ENCODE measurements at places on chromosomes 7 and 10.
A peak's percentile ranks its signal among the peaks of the same experiment; 100 is the strongest.

- no peak for DNase-seq
Measured at GRCh38 chr7:152095771-152096170, 70.3 kb downstream of the GALNT11 start.

DNA sequence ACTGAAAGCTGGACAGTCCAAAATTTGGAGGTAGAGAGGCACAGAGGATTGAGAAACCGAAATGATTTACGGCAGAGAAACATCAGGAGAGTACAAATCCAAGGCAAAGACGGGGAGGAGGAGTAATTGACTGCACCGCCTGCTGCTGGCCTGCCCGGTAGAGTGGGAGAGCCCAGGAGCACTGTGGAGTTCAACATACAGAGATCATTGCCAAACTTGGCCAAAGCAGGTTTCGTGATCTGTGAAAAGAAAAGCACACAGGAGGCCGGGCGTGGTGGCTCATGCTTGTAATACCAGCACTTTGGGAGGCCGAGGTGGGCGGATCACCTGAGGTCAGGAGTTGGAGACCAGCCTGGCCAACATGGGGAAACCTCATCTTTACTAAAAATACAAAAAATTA is 306.0 kb upstream of the PFKP start:
- DNase-seq: no peak

DNA sequence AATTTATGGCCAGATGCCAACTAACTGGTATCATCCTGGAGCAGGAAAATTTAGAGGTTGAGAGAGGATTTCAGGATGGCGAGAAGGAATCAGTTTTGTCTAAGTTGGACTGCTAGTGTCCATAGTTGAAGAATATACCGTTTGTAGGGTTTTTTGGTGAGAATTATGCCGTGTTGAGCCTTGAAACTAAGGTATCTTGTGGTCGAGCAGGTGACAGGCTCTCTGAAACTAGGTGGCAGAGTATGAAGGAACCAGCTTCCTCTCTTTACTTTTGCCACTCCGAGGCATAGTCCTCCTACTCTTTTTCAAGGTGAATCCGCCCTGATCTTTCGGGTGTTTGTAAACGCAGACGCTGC is 9.7 kb downstream of the MDFIC start:
- DNase-seq: no peak

DNA sequence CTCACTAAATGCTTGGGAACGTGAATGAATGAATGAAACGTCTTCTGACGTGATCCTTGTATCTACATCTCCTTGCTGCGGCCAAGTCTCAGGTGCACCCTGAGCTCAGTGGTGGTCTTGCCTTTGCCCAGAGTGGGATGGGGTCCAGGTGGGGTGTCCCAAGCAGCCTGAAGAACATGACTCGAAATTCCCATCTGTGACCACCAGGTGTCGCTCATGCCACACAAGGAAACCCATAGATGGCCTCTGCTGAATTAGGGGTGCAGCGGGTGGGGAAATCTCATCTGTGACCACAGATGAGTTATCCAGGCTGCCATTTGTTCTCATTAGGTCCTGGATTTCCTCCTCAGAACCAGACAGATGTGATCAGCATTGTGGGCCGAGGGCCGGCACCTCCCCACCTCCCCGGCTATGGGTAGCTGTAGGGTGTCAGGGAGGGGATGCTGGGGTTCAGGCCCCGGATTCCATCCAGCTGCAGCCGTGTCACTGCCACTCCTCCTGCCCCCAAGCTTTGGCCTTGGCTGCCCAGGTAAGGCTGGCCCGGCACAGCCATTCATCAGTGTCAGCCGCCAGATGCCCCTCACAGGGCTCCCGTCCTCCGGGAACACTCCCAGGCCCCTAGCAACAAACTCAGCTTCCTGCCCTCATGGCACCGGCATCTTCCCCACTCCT is 21.0 kb upstream of the GNA12 start:
- no peak for DNase-seq

GRCh38 chr10:116667484-116667883 is 46.7 kb downstream of the PNLIPRP2 start:
- no peak for DNase-seq

- no peak for DNase-seq
Measured at GRCh38 chr7:16747102-16747501, 6.5 kb upstream of the TSPAN13 start.

- DNase-seq: no peak
Measured at GRCh38 chr10:70311698-70312097, 27.9 kb upstream of the NPFFR1 start.

GRCh38 chr10:86291616-86292340 is 74.8 kb downstream of the GRID1 start:
- no peak for DNase-seq

GRCh38 chr10:77274046-77274795 is 363.4 kb downstream of the KCNMA1 start:
- DNase-seq: peak; percentile 87

DNA sequence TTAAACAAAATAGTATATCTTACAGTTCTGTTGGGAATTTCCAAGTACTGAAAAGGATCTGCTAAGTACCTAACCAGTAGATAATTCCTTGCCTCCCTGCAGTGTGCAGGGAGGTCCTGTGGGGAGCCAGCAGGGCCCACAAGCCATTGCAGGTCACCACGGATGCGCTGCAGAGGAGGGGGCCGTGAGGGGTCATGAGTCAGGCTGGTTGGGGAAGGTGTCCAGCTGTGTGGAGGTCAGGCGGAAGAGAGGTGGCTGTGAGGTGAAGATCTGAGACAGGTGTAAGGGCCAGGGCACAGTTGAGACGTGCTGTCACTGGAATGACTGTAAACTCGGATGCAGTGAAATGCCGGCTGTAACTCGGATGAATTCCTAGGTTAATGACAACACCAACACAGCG is 80.6 kb downstream of the TRRAP start:
- DNase-seq: no peak

DNA sequence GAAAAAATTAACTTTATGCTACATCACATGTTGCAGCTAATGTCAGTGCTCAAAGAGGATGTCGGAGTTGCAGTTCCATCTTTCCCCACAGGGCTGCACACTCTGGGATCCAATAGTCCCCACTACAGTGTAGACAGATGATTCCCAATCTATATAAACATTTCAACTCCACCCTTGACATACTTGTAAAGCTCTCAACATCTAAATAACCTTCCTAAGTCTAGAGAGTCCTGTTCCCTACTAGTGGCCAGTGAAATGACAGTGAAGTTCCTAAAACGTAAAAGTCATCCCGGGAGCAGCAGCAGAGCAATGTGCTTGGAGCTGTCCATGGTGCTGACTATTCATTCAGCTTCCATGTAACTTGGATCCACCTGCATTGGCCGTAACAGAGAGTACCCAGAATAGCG is 145.1 kb downstream of the GRM8 start:
- DNase-seq: peak; percentile 9

- DNase-seq: no peak
Measured at GRCh38 chr10:62231805-62232204, 36.8 kb downstream of the RTKN2 start.

DNA sequence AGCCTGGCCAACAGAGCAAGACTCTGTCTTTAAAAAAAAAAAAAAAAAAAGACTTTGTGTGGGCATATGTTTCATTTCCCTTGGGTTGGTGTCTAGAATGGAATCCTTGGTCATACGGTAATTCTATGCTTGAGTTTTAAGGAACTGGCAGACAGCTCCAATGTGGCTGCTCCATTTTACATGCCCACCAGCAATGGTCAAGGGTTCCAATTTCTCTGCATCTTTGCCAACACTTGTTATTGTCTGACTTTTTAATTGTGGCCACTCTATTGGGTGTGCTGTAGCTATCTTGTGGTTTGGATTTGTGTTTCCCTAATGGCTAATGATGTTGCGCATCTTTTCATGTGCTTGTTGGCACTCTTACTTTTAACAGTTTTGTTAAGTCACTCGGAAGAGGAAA is 57.6 kb downstream of the BRI3 start:
- no peak for DNase-seq

DNA sequence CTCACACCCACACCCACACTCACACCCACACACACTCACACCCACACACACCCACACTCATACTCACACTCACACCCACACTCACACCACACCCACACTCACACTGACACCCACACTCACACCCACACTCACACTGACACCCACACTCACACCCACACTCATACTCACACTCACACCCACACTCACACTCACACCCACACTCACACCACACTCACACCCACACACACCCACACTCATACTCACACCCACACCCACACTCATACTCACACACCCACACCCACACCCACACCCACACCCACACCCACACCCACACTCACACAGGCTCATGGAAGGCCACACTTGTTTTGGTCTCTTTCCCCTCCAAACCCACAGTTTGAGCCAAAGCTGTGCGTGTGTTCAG is 2.9 kb downstream of the FOXI2 start:
- no peak for DNase-seq

GRCh38 chr7:143924851-143925250 is 10.2 kb upstream of the OR2F2 start:
- no peak for DNase-seq

DNA sequence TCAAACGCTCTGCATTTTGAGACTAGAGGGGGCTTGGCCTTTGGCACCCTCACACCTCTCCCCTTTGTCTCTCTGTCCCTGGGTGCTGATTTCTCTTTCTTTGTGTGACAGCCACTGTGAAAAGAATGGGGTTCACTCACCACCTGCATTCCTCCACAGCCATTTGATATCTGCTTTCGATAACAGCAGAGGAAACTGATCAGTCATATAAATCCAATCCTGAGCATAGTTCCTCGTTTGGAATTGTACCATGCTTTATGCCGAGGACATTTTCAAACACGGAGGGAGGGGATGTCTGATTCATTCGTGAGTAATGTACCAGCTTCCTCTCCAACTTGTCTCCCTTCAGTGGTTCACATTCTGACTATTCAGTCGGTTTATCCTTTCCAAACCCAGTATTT is 15.8 kb downstream of the MET start:
- DNase-seq: no peak

DNA sequence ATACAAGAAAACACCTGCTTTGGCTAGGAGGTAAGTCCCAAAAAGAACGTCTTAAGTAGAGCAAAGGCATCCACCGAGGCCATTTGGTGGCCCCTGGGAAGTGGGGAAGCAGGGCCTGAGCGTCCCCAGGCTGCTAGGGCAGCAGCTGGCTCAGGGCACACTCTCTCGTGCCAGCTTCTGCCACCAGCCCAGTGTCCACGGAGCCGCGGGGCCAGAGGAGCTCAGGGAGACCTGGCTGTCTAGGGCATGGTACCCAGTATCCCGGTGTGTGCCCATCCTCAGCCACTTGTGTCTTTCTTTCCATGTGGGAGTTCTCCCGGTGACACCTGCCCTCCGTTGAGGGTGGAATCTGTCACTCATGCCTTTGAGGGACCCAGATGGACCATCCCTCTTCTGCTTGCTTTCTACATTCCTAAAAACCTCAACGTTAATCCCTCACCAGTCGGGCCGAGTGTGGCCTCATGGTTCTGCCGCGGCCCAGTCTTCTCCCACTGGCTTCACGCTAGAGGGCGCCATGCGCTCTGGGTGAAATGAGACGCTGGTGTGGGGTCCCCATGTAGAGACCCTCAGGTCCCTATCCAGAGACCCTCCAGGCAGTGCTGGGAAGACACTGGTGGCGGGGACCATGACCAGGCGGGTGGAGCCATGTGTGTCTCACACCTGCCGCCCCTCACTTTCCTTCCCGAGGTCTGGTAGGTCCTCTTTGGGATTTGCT is 9.5 kb upstream of the AP5Z1 start:
- no peak for DNase-seq
